ENCODE measurements at places on chromosomes 11 and 22.
A peak's percentile ranks its signal among the peaks of the same experiment; 100 is the strongest.

- no peak for DNase-seq
Measured at GRCh38 chr22:47808236-47808635, 1045.8 kb downstream of the TBC1D22A start.

DNA sequence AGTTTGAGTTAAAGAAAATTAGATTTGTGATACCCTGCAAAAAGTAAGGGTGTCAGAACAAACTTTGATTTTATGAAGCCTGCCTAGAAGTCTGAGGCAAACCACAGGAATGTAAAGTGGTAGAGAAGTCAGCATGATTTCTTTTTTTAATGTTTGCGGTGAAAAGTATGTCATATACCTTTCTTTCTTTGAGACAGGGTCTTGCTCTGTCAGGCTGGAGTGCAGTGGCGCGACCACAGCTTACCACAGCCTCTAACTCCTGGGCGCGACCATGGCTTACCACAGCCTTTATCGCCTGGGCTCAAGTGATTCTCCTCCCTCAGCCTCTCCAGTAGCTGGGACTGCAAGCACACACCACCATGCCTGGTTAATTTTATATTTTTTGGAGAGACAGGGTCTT is 4.7 kb downstream of the API5 start:
- DNase-seq: peak; percentile 51

DNA sequence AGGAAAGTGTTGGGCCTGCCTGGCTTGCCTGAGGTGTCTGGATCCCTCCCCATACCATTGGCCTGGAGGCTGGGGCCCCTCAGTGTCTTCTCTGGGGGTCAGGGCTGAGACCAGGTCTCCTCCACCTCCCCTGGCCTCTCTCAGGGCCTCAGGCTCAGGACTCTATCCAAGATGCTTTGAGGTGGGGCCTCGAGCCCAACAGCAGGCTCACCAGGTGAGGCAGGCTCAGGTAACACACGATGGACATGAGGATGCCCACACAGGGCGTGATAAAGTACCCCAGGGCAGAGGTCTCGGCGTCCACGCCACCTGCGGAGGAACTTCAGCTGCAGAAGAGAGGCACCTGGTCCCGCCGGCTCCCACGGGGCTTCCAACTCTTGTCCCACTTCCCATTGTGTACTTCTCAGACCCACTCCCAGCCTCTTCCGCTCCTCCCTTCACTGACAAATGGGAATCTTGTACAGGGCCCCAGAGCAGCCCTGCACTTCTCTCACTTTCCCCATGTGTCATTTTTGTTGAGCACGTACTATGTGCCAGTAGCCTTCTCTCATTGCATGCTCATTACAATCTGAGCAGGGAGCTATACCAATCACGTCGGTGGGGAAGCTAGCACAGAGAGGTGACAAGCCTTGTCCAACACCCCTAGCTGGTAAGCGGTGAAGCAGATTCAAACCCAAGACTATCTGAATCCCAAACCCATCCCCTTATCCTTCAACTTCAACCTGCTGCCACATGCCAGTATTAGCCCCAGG is 3.8 kb downstream of the SLC29A2 start:
- DNase-seq: no peak

DNA sequence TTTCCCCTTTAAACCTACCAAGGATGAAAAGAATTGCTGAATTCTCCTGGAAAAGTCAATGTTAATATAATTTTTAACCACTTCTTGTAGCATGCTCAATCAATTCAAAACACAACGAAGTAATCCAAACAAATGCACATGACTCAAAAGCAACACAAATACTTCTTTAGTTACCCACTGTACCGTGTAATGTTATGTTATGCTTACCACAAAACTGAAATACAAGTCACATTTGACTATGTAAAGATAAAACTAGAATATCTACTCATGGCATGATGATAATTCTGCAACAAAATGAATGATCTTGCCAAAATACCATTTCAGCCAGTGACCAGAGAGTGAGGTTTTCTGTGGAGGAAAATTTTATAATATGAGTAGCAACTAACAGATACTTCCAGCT is 587.0 kb downstream of the DLG2 start:
- no peak for DNase-seq

DNA sequence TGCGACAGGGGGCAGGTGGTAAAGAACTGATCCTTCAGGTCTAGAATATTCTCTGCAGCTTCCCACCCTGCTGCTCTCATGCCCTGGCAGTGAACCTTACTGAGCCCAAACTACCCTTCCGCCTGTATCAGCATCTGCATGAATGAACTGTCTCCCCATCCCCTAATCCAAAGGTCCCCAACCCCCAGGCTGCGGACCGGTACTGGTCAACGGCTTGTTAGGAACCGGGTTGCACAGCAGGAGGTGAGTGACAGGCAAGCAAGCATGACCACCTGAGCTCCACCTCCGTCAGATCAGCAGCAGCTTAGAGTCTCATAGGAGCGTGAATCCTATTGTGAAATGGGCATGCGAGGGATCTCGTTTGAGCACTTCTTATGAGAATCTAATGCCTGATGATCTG is 58.2 kb upstream of the LMO1 start:
- no peak for DNase-seq

DNA sequence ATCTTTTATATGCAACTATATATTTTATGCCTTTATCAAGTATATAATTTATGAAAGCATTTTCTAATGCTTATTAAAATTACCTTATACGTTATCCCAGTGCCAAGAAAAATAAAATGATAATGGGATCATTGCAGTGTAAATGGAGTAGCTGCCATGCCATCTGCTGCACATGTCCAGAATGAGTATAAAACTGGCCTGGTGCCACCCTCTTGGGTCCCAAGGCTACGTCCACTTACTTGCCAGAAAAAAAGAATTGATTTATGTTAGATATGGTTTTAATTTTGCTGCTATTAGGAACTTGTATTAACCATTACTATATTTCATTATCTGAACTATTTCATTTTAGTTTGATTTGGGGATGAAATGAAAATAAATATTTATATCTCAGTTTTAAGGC is 1127.1 kb upstream of the CNTN5 start:
- no peak for DNase-seq

DNA sequence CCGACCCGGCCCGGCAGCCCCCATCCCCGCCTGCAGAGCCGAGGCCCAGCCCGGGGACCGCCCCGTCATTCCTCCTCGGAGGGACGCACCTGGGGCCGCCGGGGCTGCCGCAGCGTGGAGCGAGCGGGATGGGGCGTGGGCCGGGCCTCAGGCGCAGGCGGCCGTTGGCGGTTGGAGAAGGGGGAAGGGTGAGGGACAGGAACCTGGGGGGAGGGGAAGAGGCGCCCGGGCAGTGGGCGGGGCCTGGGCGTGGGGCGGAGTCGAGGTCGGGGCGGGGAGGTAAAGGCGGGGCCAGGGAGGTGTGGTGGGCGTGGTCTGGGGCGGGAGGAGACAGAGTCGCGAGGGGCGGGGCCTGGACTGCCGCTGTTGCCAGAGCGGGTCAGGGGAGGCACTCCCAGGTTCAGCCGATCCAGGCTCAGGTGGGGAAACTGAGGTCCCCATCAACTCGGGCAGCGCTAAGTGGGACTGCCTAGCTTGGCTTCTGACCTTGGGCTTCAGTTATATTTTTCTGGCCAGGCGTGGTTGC is at the start of gene TESMIN:
TESMIN (minus strand) TSS at position 190 of the 526 bp plus-strand sequence. CDS start 860 bp downstream, outside the sequence.
- peak; percentile 65 for DNase-seq

- DNase-seq: no peak
Measured at GRCh38 chr11:126702987-126703386, 297.6 kb downstream of the KIRREL3 start.

- DNase-seq: no peak
Measured at GRCh38 chr11:121608545-121609098, 155.9 kb upstream of the SORL1-AS1 start.

DNA sequence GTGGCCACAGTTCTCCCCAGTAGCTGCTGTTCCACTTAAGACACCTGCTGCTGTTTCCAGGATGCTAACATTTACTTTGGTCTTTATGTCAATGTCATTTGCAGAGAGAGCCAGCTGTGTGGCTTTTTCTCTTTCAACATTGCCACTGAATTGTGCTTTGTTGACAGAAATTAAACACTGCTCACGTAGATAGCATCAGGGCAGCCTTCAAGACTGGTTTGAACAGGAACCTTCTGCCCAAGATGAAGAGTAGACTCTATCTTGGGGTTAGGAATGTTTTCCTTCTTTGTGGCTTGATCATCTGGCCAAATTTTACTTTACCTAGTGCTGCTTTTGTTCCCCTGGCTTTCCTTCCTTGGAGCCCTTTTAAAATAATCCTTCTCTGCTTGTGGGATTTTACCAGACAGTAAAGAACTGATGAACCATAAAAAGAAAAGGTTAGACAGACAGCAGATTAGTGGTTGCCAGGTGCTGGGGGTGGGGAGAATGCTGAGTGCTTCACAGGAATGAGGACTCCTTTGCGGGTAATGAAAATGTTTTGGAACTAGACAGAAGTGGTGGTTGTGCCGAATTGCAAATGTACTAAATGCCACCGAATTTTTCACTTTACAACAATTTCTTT is 22.7 kb upstream of the XBP1 start:
- no peak for DNase-seq

GRCh38 chr11:33622806-33623205 is 77.8 kb downstream of the C11orf91 start:
- no peak for DNase-seq

DNA sequence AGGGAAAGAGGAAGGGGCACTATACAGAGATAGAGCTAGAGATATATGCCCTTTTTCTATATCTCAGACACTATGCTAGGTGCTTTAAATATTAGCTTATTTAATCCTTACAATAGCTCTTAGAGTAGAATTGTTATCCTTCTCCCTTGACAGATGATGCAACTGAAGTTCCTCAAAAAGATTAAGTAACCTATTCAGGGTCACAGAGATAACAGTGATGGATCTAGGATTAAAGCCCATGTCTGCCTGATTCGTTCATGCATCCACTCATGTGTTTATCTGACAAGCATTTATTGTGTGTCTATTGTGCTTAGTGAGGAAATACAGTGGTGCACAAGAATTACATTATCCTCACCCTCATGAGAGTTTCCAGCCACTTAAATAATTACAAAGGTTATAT is 8.7 kb downstream of the CCDC83 start:
- DNase-seq: peak; percentile 92

DNA sequence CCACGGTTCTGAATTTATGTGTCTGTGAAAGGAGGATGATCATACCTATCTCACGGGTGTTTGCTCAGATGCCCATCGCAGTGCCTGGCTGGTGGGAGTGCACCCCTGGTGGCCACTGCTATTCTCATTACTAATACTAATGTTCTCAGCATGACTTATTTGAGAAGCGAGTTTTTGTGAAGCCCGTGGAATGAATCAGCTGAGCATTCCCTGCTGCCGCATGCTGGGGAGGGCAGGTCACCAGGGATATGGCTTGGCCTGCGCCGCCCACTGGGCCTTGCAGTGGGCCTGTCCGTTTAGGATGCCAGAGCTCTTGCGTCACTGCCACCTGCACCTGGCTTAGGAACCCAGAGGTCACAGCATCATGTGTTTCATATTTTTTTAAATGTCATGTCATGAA is 16.9 kb downstream of the CTTN start:
- DNase-seq: peak; percentile 84

DNA sequence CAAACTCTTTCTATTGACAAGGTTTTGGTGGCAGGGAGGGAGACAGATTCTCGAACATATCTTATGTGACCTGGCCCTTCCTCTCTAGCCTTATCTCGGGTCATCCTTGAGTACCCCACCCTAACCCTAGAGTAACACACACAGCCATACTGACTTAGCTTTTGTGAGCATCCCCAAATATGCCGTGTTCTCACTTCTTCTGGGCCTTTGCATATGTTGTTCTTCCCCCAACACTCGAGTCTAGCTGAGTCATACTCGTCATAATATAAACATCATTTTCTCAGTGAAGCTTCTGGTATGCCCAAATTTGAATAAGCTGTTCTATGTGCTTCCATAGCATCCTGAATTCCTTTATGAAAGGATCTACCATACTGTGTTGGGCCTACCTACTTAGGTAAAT is 8.0 kb downstream of the TTC17 start:
- DNase-seq: peak; percentile 34

GRCh38 chr22:31247726-31248125 is 35.6 kb downstream of the LIMK2 start:
- DNase-seq: no peak

DNA sequence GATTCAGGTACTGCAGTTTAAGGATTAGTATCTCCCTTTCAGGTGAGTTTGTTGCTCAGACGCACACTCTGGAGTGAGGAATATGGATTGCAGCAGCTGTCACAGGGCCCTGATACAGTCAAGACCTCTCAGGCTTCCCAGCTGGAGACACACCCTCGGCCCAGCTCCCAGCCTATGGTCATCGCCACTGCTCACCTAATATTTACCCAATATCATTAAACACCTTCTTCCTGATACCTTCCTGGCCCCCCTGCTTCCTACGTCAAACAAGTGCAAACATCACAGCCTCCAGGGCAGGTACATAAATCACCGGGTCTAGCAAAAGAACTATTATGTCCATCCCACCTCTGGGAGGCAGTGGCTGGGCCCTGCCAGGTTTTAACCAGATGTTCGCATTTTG is 213.3 kb downstream of the MN1 start:
- DNase-seq: no peak

- no peak for DNase-seq
Measured at GRCh38 chr11:11329062-11329806, 23.8 kb downstream of the CSNK2A3 start.

GRCh38 chr11:70029861-70030380 is 48.2 kb upstream of the ANO1 start:
- DNase-seq: no peak

GRCh38 chr22:26785932-26786331 is 128.5 kb downstream of the MIAT start:
- no peak for DNase-seq

DNA sequence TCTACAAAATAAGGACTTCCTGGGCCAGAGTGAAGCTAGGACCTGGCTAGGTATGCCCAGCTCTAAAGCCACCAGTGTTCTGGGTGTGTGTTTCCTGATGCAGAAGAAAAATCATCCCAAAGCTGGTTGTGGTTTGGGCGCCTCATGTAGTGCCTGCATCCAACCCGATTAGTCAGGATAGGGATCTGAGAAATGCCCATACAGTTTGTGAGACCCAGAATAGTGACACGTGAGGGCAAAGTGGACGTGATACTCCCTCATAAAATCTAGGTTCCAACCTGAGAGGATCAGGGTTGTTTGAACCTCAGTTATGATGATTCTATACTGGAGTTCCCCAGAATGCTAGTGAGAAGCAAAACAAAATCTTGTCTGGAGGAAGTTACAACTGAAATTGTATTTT is 238.4 kb downstream of the TBC1D22A start:
- DNase-seq: no peak

DNA sequence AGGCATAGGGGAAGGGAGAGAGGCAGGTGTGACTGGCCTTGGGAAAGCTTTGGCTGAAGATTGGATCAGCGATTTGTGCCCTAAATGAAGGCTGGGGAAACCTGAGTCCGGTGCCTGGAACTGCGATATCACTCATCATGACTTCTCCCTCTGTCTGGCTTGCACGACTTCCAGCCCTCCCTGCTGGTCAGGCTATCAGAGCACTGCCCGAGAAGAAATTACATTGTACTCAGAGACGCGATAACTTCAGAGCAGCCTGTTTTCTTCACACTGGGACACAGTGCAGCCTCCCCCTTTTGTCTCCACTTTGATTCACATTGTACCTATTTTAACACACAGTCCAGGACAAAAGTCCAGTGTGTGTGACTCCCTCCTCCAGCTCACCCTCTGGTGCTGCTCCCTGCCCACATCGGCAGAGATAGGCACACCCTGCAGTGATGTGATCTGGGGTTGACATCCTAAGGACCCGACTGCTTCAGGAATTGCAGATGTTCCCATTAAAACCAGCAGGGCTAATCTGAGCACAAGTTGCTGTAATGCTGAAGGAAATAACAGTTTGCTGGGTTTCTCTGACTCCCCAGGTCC is 62.1 kb upstream of the CADM1 start:
- no peak for DNase-seq
